Activated CD4-positive, alpha-beta memory T cell treated with anti-CD3 and anti-CD28 coated beads for 36 hours (primary cell): ENCODE measurements at places on chromosomes 3 and 15. TPM values are rescaled to one million over a fixed set of nuclear protein-coding genes. Genes with fewer than 3 reads are reported as not detected.

Gene RTP4
- 2.7 TPM for total RNA-seq

Gene APOD
- 0.48 TPM for total RNA-seq

Gene SIDT1
- total RNA-seq = 11.3 TPM

Gene WWTR1
- total RNA-seq = 1.2 TPM

Gene DPPA2
- total RNA-seq = not detected

Gene TRH
- not detected for total RNA-seq

Gene CRABP1
- not detected for total RNA-seq

Gene STAB1
- total RNA-seq = 0.14 TPM

Gene GHSR
- total RNA-seq = not detected

Gene LRRIQ4
- total RNA-seq = 0.14 TPM

Gene KLF15
- 0.40 TPM for total RNA-seq

Gene SHC4
- 2.6 TPM for total RNA-seq

Gene SLC51B
- total RNA-seq = not detected

Gene LTK
- total RNA-seq = 0.34 TPM

Gene CAPN7
- total RNA-seq = 23.6 TPM

Gene CNTN4
- not detected for total RNA-seq

Gene ALPK3
- total RNA-seq = 0.10 TPM

Gene CHRM5
- not detected for total RNA-seq

Gene INTS14
- total RNA-seq = 42.5 TPM

Gene LRRC31
- not detected for total RNA-seq

Gene DUOXA2
- total RNA-seq = not detected

Gene CPNE9
- not detected for total RNA-seq

Gene TMEM45A
- total RNA-seq = 0.65 TPM

Gene RARRES1
- total RNA-seq = not detected

Gene SPTBN5
- 1.6 TPM for total RNA-seq

Gene ITGA11
- 0.56 TPM for total RNA-seq

Gene KLHL40
- not detected for total RNA-seq

Gene MNS1
- total RNA-seq = 0.10 TPM

Gene GRK7
- not detected for total RNA-seq

Gene PLA2G4D
- not detected for total RNA-seq

Gene FETUB
- total RNA-seq = not detected

Gene ZNF660
- 0.07 TPM for total RNA-seq

Gene KCNAB1
- not detected for total RNA-seq

Gene DCLK3
- total RNA-seq = not detected

Gene CCR3
- not detected for total RNA-seq

Gene NR2C2
- total RNA-seq = 49.5 TPM

Gene CLRN1
- not detected for total RNA-seq

Gene CXCR6
- 4.0 TPM for total RNA-seq

Gene PP2D1
- total RNA-seq = not detected

Gene HRH1
- total RNA-seq = 2.3 TPM

Gene ALAS1
- total RNA-seq = 64.4 TPM

Gene IMPG2
- total RNA-seq = 0.12 TPM

Gene USP13
- 12.5 TPM for total RNA-seq

Gene ZCWPW2
- 0.39 TPM for total RNA-seq

Gene TUSC7
- total RNA-seq = not detected

Gene ARL14
- not detected for total RNA-seq

Gene HYKK
- total RNA-seq = 2.2 TPM

Gene GABRB3
- total RNA-seq = 0.17 TPM

Gene SPSB4
- not detected for total RNA-seq

Gene CCR8
- total RNA-seq = 0.51 TPM

Gene NANOGP8
- not detected for total RNA-seq
